NCI-H187 treated with DMSO at 0.1 percent for 48 hours (cell line): ENCODE measurements at places on chromosomes 13 and 19.

DNA sequence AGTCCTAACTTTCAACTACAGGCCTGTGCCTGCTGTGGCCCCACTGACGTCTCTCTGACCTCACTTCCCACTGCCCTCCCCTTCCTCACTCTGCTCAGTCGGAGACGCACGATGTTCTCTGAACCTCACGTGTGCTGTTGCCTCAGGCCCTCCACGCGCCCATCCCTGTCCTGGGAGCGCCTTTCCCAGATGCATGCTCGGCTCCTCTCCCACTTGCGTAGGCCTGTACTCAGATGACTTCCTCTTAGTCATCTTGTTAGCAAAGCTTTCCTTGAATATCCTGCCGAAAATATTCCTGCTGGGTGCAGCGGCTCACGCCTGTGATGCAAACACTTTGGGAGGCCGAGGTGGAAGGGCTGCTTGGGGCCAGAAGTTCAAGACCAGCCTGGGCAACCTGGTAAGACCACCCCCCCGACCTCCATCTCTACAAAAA lies 9.3 kb upstream of the SYT5 start:
- no peak for DNase-seq

GRCh38 chr13:60662595-60662994 lies 265.6 kb downstream of the TDRD3 start:
- no peak for DNase-seq

GRCh38 chr19:6947745-6948144 lies 60.4 kb downstream of the ADGRE1 start:
- no peak for DNase-seq

- DNase-seq, result no peak
Observed at GRCh38 chr13:40329781-40330485, 336.5 kb downstream of the FOXO1 start.

- no peak for DNase-seq
Observed at GRCh38 chr13:32310134-32310706, 4.9 kb downstream of the ZAR1L start.

DNA sequence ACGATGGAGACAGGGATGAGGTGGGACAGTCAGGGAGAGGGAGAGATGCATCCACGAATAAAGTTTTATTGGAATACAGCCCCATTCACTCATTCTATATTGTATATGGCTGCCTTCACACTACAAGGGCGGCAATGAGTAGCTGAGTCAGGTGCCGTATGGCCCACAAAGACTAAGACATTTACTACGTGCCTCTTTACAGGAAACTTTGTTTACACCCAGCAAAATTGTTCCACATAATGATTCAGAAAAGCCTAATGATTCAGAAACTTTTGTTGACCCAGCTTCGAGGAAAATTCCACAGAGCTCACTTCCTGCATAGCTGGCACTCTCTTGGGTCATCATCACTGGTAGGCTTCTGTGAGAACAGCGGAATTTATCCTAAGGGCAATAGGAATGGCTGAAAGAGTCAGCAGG lies 87.3 kb upstream of the PEG3 start:
- no peak for DNase-seq

DNA sequence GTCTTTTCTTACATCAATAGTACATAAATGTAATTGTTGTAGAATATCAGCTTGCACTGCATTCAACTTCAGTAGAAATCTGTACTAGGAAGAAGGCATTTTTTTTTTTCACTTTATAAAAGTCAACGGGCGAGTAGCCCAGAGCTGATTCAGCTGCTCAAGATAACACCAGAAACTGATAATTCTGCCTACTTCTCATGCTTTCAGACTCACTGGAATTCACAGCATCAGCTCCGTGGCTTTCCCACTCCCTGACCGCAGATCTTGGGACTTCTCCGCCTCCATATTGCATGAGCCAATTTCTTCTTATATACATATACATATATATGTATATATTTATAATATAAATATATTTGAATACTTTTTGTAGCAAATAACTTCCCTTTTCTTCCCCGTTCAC lies 263.1 kb upstream of the RXFP2 start:
- no peak for DNase-seq

DNA sequence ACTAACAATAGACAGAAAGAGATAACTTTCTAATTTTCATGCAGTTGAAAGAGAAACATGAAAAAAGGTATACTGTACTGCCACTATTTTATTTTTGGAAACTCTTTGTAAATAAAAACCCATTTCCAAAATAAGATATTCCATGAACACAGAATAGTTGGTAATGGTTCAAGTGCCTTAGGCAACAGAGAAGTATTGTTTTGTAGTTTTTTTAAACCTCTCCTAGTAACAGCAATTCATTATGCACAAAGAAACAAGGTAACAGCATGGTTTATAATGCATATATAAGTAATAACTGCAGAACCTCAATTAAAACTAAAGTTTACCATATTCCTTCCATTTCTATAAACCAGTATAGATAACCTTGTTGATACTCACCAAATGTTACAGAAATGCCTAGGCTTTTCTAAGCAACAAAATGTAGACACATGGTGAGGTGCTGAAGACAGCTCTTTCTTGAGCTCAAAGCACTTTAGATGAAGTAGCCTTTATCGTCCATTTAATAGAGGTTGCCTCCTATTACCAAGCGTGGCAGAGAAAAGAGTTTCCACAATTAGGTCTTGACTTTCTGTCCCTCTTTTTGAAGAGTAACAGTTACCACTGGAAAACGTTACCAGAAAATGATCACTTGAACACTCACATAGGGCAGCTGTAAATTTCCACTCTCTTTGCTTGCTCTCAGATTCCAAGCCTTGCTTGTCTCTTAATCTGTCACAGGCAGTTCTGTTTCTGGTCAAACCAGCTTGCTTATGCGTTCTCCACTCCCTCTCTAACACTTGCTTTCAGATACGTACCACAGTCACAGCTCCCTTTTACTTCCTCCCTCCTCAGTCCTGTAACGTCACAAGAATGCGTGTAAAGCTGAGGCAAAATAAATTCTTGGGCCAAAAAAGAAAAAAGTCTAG lies 42.9 kb downstream of the CAB39L start:
- no peak for DNase-seq

DNA sequence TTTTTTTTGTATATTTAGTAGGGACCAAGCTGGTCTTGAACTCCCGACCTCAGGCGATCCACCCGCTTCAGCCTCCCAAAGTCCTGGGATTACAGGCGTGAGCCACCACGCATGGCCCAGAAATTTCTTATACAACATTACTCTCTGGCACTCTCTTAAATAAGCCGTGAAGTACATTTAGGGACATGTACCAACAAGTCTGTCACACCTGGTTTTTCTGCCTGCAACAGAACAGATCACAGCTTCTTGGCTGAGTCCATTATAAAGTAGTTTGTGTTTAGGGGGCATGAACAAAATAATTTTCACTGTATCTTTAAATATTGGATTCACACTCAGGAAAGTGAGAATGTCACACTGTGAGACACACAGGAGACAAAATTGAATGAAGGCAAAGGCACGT lies 1567.3 kb downstream of the SLITRK5 start:
- DNase-seq, result no peak

DNA sequence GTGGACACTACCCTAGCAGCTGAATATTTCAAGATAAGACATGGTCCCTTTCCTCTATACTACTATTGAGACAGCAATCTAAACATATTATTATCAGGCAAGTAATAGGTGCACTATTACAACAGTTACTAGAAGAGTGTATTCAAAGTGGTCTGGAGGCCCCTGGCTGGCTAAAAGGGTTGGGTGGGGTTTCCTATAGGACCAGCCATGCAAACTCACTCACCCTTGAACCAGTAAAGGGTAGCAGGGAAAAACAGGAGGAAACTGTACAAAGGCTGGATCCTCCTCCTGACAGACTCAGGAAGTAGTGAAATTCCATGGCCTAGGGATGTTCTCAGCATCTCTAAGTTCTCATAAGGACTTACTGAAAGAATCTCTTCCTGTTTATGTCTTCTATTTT lies 7.7 kb downstream of the SMAD9 start:
- no peak for DNase-seq

DNA sequence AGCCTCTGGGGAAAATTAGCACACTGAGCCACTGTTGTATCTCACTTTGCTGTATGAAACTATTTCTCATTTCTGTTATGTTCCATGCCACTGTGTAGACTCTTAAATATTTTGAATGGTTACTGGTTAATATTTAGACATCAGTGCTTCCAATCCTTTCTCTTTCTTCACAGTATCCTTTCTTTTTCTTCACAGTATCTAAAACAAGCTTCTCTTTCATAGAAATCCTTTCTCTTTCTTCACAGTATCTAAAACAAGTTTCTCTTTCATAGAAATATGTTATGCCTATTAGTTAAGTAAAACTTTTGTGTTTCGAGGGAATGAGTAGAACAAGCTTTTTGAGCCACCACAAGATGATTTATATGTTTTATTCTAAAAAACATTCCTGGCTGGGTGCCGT lies 326.8 kb upstream of the KLF12 start:
- DNase-seq, result no peak

DNA sequence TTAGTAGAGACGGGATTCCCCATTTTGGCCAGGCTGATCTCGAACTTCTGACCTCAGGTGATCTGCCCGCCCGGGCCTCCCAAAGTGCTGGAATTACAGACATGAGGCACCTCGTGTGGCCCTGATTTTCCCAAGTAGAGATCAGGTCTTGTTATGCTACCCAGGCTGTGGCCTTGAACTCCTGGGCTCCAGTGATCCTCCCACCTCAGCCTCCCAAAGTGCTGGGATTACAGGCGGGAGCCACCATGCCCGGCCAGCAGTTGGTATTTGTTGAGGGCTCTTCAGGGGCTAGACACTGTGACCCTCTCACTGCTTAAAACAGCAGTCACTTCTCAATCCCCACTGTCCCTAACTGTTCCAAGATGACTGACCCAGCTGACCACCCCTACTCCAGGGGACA lies 8.5 kb upstream of the ELAVL3 start:
- no peak for DNase-seq

GRCh38 chr19:54804101-54804500 lies 691 bp downstream of the KIR2DL4 start:
- DNase-seq, result no peak

- no peak for DNase-seq
Observed at GRCh38 chr13:97339988-97340749, 93.8 kb upstream of the RAP2A start.

GRCh38 chr13:24709186-24709913 lies 29.1 kb downstream of the ATP12A start:
- no peak for DNase-seq

DNA sequence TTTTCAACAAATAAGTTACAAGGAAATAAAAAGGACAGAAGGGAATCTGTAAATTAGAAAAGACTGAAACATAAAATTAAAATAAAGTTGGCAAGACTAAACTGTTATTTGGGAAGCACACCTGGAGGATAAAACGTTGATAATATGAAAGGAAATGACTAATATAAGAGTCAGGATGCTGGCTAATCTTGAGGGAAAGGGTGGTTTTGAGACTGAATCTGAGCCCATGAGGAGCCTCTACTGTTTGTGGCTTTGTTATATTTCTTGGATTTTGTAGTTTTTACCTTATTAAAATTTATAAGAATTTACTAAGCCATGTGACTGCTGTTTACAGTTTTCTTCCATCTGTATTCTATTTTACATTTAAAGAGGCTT lies 718.0 kb upstream of the SPRY2 start:
- DNase-seq, result no peak

DNA sequence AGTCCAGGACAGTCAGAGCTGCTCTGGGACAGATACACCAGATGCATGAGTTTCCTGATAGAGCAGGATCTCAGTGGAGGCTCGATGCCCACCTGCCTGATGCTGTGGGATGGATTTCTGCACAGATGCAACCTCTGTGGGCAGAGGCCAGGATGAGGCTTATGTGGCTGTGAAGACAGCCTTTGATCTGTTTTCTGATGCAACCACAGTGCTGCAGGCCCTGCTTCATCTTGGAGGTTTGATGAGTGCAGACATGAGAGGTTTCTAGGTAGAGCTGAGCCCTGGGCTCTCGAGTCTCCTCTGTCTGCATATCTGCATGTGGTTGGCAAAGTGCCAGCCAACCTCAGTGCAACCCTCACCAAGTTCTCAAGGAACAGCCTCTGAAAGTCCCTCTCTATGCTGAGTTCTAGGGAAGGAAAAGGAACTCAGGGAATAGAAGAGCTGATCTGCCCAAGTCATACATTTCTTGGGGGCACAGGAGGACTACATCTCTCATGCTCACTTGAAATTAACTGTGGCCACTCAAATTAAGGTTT lies 23.1 kb upstream of the TSHZ3 start:
- DNase-seq, result no peak

- peak; percentile 98 for DNase-seq
Observed at GRCh38 chr19:48915757-48916156, 15.6 kb downstream of the NUCB1 start.

DNA sequence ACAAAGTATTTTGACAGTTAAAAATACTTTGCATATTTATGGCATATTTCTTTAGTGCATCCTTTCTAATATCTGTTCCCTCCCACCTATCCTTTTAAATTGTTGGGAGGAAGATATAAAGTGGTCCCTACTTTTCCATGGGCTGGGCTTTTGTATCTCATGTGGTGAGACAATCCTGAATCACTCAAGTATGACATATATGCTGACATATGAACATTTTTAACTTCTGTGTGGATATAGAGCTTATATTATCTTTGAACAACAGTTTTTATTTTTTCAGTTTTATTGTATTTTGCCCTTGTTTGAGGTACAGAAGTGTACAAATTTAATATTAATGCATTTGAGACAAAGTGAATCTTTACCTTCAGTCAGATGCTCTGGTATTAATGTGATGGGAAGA lies 3.4 kb downstream of the ZMYM2 start:
- DNase-seq, result no peak
